ENCODE measurements at places on chromosomes 6 and 20. TPM values are rescaled to one million over a fixed set of nuclear protein-coding genes. Genes with fewer than 3 reads are reported as not detected.

TREM1 gene
- polyA plus RNA-seq = 1.8 TPM

CRISP3 gene
- polyA plus RNA-seq = not detected

TOX2 gene
- 8.1 TPM for polyA plus RNA-seq

EYS gene
- 0.07 TPM for polyA plus RNA-seq

NKAPL gene
- not detected for polyA plus RNA-seq

PTCRA gene
- not detected for polyA plus RNA-seq

MC3R gene
- polyA plus RNA-seq = not detected

GRCh38 chr6:109428889-109429477 is 11.4 kb downstream of the PPIL6 start:
- DNase-seq = no peak

DNA sequence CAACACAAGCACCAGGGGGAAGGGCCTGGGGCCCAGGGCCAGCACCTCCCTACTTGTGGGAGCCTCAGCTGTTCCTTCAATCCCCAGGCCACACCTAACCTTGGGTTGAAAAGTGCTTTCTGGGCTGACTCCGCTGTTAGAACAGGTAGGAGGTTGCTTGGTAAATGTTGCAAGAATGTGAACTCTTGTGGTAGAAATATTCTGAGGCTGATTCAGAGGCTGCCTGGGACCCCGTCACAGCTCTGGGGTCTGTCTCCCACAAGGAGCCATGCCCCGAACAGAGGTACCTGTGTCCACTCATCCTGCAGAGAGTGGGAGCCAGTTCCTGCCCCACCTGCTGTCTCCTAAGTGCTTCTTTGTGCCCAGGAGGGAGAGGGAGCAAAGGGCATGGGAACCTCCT is 14.4 kb upstream of the MAS1L start:
- DNase-seq = no peak

DNA sequence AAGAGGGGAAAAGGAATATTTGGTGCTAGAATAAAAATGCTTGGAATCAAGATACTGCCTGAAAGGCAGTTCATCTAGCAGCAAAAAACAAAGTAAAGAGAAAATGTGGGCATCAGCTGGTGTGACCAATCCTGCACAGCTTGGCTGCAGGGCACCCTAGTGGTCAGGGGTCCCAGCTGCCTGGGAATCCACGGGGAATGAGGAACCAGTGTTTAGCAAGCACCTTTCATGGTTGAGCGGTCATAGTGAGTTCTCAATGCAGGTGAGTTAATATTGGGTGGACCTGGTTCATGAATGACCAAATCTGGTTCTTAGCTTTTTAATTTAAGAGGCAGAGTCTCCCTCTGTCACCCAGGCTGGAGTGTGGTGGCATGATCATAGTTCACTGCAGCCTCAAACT is 53.3 kb downstream of the CAP2 start:
- no peak for DNase-seq

- DNase-seq = no peak
Measured at GRCh38 chr20:18101125-18101810, 36.4 kb upstream of the KAT14 start.

DNA sequence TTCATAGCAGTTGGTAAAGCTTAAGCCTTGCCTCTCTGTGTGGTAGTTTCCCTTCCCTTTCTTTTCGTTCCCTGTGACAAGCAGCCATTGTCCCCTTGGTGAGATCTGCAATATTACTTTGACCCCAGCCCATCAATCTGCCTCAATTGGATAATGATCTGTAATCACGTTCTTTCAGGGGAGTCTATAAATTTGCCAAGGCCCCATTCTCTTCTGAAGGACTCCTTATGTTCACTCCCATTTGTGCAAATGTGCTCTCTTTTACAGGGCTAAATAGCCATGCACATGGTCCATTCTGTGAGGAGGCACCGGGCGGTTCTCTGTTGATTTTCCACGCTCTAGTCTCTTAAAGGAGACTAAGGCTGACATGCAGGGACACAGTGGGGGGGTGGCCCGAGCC is 660.4 kb upstream of the SLC35B3 start:
- no peak for DNase-seq

DNA sequence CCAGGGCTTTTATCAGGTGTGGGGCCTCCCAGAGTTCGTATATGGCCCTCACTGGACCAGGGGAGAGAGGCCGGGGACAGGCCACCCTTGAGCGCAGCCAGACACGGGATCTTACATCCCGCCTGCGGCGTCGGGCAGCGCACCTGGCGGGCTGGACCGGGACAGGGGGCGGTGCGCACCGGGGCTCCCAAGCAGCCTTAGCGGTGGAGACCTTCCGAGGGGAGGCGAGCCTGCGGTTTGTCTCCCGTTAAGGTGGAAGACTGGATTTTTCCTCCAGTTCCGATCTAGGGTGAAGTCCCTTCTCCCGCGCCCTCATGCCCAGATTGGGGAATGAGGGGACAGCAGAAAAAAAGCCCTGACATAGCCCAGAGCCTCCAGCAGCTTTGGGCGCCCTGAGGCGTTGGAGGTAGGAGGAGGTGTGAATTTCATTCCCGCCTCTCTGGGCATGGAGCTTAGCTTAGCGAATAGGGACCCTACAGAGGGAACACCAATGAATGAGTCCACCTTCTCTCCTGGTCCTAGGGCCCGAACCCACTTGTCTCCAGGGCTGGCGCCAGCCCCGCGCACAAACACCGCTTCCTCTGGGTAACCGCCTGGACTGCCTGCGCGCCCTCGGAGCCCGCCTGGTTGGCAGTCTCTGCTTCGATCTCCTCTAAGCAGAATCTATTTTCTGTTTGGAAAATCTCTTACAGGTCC is 6.7 kb upstream of the LAMP5 start:
- no peak for DNase-seq

DNA sequence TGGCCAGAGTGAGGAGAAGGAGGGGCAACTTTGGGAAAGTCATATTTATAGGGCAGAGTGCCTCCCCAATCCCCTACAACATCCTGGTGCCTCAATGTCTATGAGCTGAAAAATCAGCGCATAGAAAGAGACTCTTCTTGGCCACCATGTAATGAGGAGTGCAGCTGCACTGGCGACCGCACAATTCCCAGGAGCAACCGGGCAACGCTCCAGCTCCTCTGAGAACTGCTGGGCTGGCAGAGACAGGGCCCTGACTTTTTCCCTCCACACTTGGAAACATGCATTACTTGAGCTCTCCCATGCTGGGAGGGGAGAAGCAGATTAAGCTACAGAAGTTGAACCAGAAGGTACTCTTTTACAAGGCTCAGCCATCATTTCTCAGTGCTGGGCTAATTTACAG is 31.4 kb upstream of the MARCKS start:
- DNase-seq = peak; percentile 94

DNA sequence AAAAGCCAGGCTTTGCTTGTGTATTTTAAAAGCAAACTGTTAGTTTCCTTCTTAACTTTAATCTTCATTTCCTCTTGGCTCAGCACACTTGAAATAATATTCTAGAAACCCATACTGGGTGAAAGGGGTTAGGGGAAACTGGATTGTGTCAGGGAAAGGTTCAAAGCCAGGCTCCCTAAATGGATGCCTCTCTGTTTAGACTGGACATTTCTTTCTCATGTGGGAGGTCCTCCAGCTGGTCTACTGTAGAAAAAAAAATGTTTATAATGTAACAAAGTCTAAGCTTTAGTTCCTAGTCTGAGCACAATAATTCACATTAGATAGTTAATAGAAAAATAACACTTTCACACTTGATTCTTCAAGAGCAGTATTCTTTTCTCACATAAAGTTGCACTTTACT is 89.0 kb upstream of the AKIRIN2 start:
- no peak for DNase-seq

DNA sequence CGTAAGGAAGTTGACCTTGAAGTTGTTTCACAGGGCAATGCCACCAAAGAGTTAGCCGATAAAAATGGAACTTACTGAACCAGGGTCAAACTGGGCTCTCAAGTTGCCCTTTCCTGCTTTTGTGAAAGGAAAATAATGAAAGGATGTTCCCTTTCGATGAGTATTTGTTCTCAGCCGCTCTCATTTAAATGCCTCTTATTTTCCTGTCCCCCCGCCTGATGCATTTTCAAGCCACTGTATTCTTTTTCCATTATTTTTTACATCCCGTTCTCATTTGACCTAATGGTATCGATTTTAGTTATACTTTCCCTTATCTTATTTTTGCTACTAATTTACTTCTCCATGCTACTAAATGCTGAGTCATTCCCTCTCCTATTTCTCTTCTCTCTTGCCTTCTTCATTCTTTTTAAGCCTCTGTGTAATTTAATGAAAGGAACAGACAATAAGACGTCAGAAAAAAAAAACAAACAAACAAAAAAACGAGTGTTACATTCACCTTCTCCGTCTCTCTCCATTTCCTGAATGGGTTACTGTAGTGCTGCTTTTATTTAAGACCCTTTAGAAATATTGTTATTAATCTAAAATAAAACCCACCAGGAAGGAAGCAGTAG is 655 bp upstream of the NDUFAF4 start:
- no peak for DNase-seq

DNA sequence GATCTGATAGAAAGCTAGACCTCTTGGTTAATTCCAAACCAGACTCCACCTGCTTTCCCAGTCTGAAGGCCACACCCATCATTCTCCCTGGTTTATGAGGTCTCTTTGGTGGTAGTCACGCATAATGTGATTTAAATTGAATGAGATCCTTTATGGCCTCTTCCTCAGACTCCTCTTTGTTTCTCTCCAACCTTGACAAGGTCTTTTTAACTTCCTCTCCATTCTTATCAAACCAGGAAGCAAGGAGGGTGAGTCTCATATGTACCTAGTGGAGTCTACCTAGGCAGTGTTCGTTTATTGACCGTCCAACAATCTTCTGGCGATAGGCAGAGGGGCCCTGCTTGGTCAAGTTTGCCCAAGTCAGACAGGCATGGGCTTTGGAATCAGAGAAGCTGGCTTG is 184.2 kb upstream of the LAMP5 start:
- DNase-seq = no peak

GRCh38 chr6:118320652-118321051 is 227.4 kb upstream of the PLN start:
- DNase-seq = no peak

GRCh38 chr6:113365191-113365590 is 492.0 kb upstream of the MARCKS start:
- DNase-seq = no peak

GRCh38 chr6:46632053-46632452 is 20.6 kb downstream of the CYP39A1 start:
- DNase-seq = no peak

- DNase-seq = no peak
Measured at GRCh38 chr6:64539917-64540316, 904.3 kb downstream of the PHF3 start.

GRCh38 chr6:73129653-73130443 is 95.4 kb downstream of the KHDC1L start:
- peak; percentile 76 for DNase-seq

DNA sequence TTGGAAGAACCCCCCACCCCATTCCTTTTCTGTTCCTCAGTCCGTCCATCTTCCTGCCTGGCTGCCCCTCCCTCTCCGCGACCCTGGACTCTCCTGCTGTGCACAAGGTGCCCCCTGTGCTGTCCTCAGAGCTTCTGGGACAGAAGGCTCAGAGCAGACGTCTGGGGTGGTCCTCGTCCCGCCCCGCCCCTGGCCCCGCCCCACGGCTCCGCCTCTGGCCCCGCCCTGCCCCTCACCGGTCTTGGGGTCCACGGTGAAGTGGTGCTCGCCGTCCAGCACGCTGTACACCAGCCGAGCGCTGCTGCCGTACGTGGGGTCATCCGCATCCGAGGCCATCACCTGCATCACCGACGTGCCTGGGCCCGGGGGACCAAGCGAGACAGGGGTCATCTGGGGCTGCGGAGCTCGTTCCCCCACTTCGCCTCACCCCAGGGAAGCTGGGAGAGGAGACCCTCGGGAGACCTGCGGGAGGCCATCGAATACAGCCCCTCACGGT is 81.0 kb downstream of the CDH22 start:
- no peak for DNase-seq

DNA sequence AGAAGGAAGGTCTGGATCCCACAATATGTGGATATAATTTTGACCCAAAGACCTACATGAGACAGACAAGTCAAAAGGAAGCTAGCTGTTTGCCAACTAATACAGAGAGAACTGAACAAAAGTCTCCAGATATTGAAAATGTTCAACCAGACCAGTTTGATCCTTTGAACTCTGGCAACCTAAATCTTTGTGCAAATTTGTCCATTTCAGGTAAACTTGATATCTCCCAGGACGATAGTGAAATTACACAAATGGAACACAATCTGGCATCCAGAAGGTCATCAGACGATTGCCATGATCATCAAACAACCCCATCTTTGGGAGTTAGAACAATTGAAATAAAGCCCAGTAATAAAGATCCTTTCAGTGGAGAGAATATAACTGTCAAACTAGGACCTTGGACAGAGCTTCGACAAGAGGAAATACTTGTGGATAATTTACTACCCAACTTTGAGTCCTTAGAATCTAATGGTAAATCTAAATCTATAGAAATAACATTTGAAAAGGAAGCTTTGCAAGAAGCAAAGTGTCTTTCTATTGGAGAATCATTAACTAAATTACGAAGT is 41.9 kb upstream of the SDHAF4 start:
- DNase-seq = no peak

DNA sequence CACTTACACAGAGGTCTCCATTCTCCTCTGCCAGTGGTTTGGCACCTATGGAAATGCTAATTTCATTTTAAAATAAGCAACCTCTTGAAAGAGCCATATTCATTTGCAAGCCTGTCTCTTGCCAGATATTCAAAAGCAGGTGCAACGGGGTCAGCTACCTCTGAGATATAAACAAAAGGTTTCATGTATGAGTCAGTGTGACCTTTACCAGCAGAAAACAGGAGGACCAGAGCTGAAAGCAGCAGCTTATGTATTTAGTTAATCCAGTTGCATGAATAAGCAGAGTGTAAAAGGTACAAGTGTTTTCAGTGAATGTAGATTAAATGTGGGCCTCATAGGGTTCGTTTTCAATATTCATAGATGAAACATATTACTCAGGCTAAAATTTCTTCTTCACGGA is 56.0 kb downstream of the TENT5A start:
- no peak for DNase-seq

DNA sequence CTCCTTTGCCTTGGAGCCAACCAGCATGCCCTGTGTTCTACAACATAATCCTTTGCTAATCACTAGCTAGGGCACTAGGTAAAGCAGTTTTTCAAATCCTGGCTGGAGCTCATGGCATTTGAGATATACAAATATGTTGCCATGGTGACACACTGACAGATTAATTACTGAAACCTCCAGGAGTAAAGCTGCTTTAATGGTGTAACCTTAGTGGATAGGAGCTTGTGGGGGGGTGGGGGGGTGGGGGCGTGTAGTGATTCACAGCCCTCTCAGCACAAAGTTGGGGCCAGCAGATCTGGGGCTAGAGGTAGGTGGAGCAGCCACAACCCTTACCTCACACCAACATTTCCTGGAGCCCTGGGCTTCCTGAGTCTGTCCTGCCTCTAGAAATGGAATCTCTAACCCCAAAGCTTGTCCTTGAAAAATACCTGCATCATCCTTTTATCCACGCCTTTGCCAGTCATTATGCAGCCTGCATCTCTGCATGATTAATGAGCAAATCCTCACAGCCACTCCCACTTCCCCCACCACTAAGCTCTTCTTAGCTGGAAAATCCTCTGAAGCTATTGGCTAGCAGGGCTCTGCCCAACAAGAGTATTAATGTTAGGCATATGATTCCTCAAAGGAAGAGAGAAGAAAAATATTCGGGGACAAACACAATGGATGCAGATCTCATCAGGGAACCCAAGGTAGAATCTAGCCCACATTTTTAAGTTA is 84.5 kb upstream of the PRND start:
- no peak for DNase-seq

All from sigmoid colon (tissue), 7 donors.